Activated CD4-positive, alpha-beta memory T cell treated with anti-CD3 and anti-CD28 coated beads, Interleukin-2, amount 10 ng/mL, durations not matched to agents 7 days and 5 days (primary cell): ENCODE measurements at places on chromosomes 1 and 21.
A peak's percentile ranks its signal among the peaks of the same experiment; 100 is the strongest.

- no peak overlapping the region for H3K27ac ChIP-seq
- H3K4me3 ChIP-seq, result no peak overlapping the region
- H3K4me1 ChIP-seq, result no peaks in the 10 kb centered on the region
- no peak for DNase-seq
- peaks cover 3% of the 10 kb centered on the region for H3K27me3 ChIP-seq
Observed at GRCh38 chr1:208516780-208517179, 272.6 kb upstream of the PLXNA2 start.

DNA sequence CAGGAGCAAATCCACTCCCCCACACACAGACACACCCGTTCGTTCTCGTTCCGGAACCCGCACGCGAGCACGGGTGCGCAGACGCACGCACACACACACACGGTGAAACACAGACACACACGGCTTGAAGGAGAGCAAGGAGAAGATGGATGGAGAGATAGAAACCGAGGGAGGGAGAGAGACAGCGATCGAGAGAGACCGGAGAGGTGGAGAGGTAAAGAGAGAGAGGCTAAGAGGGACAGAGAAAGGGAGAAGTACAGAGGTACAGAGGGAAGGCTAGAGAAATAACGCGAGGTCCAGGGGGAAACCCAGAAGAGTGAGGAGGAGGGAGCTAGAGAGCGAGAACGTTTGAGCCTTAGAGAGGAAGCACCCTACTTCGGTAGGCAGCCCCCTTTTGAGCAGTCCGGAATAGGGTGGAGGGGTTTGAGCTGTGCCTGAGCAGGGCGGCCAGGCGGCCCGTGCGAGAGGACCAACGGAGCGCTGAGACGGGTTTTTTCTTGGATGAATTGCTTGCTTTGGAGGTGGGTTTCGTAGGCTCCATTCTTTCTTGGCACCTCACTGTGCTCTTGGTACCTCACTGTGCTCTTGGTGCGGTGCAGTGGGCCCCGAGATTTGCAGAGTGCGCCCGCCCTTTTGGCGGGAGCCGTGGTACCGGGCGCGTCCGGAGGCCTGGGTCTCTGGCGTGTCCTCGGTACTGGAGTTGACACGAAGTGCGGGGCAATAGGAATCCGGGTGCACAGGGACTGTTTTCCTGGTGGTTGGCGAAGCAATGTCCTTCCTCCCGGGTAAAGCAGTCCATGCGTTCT is 88.4 kb upstream of the RHOU start:
- peak overlapping the region; percentile 89 for H3K27ac ChIP-seq
- peak overlapping the region; percentile 85 for H3K4me3 ChIP-seq
- peak; percentile 45 for DNase-seq
- H3K36me3 ChIP-seq, result peaks cover 7% of the 10 kb centered on the region
- peaks cover 27% of the 10 kb centered on the region for H3K4me1 ChIP-seq
- peaks cover 47% of the 10 kb centered on the region for H3K27me3 ChIP-seq

DNA sequence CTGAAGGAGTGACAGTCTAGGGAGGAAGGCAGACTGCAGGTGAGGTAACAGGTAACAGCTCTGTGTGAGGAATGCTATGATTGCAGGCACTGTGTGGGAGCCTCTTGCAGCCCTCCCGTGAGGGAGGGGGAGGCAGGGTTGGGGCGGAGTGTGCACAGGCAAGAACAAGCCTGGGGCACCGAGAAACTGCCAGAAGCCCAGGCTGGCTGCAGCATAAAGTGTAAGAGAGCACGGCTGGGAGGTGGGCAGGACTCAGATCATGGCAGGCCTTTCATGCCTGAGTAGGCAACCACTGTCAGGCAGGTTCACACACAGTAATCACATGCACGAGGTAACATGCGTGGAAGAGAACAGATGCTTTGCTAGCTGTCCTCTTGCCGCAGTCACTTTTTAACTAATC is 11.3 kb upstream of the RHEX start:
- no peaks in the 10 kb centered on the region for H3K36me3 ChIP-seq
- no peak for DNase-seq
- H3K27me3 ChIP-seq, result peaks cover 28% of the 10 kb centered on the region
- H3K4me3 ChIP-seq, result no peak overlapping the region
- peaks cover 18% of the 10 kb centered on the region for H3K4me1 ChIP-seq

DNA sequence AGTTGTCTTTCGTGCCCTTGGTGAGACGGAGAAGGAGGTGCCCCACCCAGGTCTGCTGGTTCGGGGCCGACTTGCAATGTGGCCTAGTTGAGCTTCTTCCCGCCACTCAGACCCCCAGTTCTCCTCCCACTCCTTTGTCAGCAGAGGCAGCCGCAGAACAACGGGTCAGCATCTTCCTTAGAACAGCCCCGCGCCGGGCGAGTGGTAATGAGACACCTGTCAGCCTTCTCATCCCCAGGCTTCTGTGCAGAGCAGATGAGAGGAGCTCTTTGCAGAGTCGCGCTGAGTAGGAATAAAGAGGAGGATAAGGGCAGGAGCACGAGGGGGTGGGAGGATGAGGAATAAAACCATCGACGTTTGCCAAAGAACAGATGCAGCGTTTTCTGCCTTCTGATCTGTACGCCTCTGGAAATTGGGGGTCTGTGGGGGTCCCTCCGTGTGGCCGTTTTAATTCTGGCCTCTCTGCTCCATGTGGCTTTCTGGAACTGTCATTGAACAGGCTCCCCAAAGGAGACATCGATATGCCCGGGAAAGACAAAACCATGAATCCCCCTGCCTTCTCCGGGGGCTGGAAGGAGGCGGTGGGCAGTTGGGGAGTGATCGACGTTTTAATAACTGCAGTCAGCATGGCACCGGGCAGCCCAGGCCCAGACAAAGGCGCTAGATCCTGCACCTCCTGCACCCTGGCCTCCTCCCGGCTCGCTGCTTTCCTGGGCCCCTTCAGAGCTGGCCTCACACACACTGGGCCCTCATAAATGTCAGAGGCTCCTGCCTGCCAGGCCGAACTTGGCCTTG is 27.5 kb upstream of the IGSF21 start:
- no peak overlapping the region for H3K4me3 ChIP-seq
- no peak overlapping the region for H3K27ac ChIP-seq
- no peaks in the 10 kb centered on the region for H3K27me3 ChIP-seq
- no peak for DNase-seq
- no peaks in the 10 kb centered on the region for H3K4me1 ChIP-seq
- H3K36me3 ChIP-seq, result no peaks in the 10 kb centered on the region

- H3K4me3 ChIP-seq, result no peak overlapping the region
- DNase-seq, result no peak
- H3K4me1 ChIP-seq, result no peaks in the 10 kb centered on the region
- no peak overlapping the region for H3K27ac ChIP-seq
Observed at GRCh38 chr1:86194491-86195034, 38.0 kb upstream of the COL24A1 start.

- no peak for DNase-seq
- H3K36me3 ChIP-seq, result no peaks in the 10 kb centered on the region
- H3K4me3 ChIP-seq, result no peak overlapping the region
Observed at GRCh38 chr1:27593678-27594563, 10.0 kb downstream of the AHDC1 start.

- H3K4me1 ChIP-seq, result no peaks in the 10 kb centered on the region
- no peak overlapping the region for H3K4me3 ChIP-seq
- DNase-seq, result no peak
- no peaks in the 10 kb centered on the region for H3K27me3 ChIP-seq
Observed at GRCh38 chr21:26445440-26445839, 127.6 kb downstream of the CYYR1 start.

DNA sequence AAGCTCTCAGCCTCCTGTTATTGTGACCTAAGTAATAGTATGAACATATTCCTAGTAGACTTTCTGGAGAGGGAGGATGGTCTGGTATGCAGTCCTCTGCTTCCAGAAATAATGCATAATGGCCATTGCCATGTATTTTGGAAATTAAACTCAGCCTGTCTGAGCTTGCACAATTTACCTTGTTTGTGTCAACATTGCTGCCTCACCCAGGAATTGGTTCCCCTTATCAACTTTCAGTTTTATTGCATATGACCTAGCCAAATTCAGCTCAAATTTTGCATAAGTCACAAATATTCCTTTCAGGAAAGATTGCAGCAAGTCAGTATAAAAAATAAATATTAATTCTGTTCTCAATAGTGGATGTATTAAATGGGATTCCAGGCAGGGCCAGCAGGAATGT is 101.9 kb upstream of the SLC5A9 start:
- no peaks in the 10 kb centered on the region for H3K4me1 ChIP-seq
- no peak overlapping the region for H3K4me3 ChIP-seq
- H3K27me3 ChIP-seq, result peaks cover 5% of the 10 kb centered on the region
- no peaks in the 10 kb centered on the region for H3K36me3 ChIP-seq
- no peak for DNase-seq

DNA sequence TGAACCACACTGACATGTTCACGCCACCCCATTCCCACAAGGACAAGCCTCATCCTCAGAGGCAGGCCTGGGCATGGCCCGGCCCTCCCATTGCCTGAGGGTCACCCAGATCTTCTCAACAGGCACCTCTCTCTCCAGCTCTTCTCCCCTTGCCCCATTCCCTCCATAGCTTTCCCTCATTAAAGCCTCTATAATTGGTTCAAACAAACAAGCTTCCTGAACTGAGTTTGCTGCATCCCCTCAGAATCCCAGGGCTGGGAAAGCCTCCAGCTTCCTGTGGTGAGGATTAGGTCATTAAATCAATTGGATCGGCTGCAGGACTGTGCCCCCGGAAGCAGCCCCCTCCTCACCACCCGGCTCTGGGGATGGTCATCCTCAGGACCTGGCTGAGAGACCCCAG is 18.9 kb downstream of the CTNNBIP1 start:
- H3K4me3 ChIP-seq, result no peak overlapping the region
- H3K4me1 ChIP-seq, result peaks cover 16% of the 10 kb centered on the region
- no peak overlapping the region for H3K27ac ChIP-seq
- no peak for DNase-seq
- no peaks in the 10 kb centered on the region for H3K36me3 ChIP-seq
- H3K27me3 ChIP-seq, result no peaks in the 10 kb centered on the region

GRCh38 chr1:24216276-24217074 is 29.4 kb upstream of the IFNLR1 start:
- no peak overlapping the region for H3K4me3 ChIP-seq
- no peaks in the 10 kb centered on the region for H3K36me3 ChIP-seq
- peaks cover 58% of the 10 kb centered on the region for H3K27me3 ChIP-seq
- no peak for DNase-seq
- H3K27ac ChIP-seq, result no peak overlapping the region

GRCh38 chr1:51871351-51871975 is 7.1 kb downstream of the NRDC start:
- H3K27ac ChIP-seq, result no peak overlapping the region
- no peak overlapping the region for H3K4me3 ChIP-seq
- peaks cover 61% of the 10 kb centered on the region for H3K4me1 ChIP-seq
- H3K36me3 ChIP-seq, result peaks cover 32% of the 10 kb centered on the region
- H3K27me3 ChIP-seq, result no peaks in the 10 kb centered on the region

DNA sequence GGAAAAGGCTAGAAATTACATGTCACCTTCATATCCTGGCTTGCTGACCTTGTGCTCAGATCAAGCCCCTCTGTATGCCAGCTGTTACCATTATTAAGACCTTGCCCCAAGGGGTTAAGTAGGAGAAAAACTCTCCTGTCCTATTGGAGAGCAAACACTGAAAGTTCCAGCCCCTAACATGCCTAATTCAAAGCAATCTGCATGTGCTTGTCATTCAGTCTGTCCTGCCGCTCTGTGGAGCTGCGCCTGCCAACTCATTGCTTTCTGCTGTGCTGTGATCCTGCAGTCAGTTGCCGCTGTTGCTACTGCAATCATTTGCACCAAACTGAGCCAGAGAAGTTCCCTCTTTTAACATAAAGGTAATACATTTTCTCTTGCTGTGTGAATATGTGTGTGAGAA is 113.4 kb downstream of the DISP1 start:
- no peaks in the 10 kb centered on the region for H3K4me1 ChIP-seq
- H3K27ac ChIP-seq, result no peak overlapping the region
- H3K4me3 ChIP-seq, result no peak overlapping the region

DNA sequence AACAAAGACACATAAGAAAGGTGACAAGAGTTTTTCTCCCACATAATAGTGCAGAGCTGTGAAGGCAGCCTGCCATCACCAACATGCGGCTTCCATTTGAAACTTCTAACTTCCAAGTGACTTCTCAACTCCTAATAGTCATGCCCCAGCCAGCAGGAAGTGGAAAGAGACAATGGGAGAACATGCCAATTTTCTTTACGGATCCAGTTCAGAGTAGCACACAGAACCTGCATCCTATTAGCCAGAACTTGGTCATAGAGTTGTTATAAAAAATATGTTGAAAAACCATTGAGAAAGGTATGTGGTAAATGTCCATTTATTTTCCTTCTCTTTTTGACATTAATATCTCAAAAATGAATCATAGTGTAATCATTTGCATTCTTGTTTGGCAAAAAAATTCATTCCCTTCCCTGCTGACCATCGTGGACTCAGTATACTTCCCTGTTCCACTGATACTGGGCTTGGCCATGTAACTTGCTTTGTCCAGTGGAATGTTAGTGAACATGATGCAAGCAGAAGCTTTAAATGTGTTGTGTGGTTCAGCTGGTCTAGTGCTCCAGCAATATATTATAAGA is 197.4 kb downstream of the SEC16B start:
- H3K27me3 ChIP-seq, result no peaks in the 10 kb centered on the region
- DNase-seq, result no peak
- no peaks in the 10 kb centered on the region for H3K36me3 ChIP-seq
- no peak overlapping the region for H3K27ac ChIP-seq
- no peak overlapping the region for H3K4me3 ChIP-seq
- no peaks in the 10 kb centered on the region for H3K4me1 ChIP-seq

GRCh38 chr1:163412221-163412620 is 90.5 kb downstream of the NUF2 start:
- H3K27me3 ChIP-seq, result peaks cover 2% of the 10 kb centered on the region
- H3K4me1 ChIP-seq, result no peaks in the 10 kb centered on the region
- no peak for DNase-seq
- H3K36me3 ChIP-seq, result no peaks in the 10 kb centered on the region

DNA sequence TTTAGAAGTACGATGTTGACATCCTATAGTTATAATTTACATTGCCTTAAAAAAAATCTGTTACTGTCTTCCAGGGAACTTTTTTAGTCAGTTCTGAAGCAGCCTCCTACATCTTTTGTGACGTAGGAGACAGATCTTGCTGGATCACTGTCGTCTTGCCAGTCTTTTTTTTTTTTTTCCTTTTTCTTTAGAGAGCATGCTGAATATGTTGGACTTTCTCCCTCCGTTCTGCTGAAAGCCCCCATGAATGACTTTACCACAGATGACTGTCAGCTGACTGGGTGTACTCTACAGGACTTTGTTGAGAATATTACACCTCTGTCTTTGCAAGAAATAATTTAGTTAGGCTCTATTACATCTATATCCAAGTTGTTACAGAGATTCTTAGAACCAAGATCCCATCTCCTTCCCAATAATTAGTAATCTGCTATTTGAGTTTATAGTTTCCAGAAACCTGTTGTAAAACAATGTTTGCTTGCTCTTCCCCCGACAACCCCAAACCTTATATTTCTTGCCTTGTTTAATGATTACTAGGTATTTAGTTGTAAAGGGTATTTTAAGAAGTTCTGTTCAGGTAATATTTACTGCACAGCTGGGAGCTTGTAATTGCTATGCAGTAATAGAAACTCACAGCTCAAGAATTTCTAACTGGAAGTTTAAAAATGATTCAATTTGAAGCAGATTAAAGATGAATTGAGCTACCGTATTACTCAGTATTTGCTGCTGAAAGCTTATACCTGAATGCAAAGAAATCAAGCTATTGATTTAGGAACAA is 61.8 kb downstream of the RASAL2 start:
- H3K27ac ChIP-seq, result no peak overlapping the region
- no peaks in the 10 kb centered on the region for H3K4me1 ChIP-seq
- H3K36me3 ChIP-seq, result no peaks in the 10 kb centered on the region
- H3K27me3 ChIP-seq, result no peaks in the 10 kb centered on the region
- no peak overlapping the region for H3K4me3 ChIP-seq
- no peak for DNase-seq
